ENCODE measurements at places on chromosomes 6 and 20. TPM values are rescaled to one million over a fixed set of nuclear protein-coding genes. Genes with fewer than 3 reads are reported as not detected.

The SUMO4 gene
- 0.16 TPM for total RNA-seq

The ADISSP gene
- 95.2 TPM for total RNA-seq

The KCNS1 gene
- total RNA-seq = 0.91 TPM

The TUBB2B gene
- 5.9 TPM for total RNA-seq

The C6orf15 gene
- 0.16 TPM for total RNA-seq

The DACT2 gene
- 0.16 TPM for total RNA-seq

The HDGFL1 gene
- not detected for total RNA-seq
